ENCODE measurements at places on chromosomes 7 and 10.

DNA sequence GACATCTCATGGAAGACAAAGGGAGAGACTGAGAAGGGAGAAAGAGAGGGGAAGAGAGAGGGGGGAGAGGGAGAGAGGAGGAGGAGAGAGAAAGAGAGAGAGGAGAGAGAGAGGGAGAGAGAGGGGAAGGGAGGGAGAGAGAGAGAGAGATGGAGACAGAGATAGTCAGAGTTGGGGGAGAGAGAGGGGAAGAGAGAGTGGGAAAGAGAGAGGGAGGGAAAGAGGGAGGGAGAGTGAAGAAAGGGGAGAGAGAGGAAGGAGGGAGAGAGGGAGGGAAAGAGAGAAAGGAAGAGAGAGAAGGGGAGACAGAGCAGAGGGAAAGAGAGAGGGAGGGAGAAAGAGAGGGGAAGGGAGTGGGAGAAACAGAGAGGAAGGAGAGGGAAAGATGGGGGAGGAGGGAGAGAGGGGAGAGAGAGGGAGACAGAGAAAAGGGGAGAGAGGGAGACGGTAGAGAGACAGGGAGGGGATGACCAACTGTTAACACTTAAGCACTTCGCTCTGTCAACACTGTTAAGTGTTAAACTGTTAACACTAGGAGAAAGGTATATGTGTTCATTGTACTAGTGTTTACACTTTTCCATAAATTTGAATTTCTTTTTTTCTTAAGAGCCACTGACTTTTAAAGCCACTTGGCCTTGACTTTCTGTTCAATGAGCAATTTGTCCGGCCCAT is 21.8 kb upstream of the SDK1 start:
- no peak for DNase-seq

GRCh38 chr10:71531485-71532446 is 135.0 kb downstream of the CDH23 start:
- DNase-seq = no peak

GRCh38 chr7:41809529-41809939 is 106.6 kb upstream of the INHBA start:
- no peak for DNase-seq

DNA sequence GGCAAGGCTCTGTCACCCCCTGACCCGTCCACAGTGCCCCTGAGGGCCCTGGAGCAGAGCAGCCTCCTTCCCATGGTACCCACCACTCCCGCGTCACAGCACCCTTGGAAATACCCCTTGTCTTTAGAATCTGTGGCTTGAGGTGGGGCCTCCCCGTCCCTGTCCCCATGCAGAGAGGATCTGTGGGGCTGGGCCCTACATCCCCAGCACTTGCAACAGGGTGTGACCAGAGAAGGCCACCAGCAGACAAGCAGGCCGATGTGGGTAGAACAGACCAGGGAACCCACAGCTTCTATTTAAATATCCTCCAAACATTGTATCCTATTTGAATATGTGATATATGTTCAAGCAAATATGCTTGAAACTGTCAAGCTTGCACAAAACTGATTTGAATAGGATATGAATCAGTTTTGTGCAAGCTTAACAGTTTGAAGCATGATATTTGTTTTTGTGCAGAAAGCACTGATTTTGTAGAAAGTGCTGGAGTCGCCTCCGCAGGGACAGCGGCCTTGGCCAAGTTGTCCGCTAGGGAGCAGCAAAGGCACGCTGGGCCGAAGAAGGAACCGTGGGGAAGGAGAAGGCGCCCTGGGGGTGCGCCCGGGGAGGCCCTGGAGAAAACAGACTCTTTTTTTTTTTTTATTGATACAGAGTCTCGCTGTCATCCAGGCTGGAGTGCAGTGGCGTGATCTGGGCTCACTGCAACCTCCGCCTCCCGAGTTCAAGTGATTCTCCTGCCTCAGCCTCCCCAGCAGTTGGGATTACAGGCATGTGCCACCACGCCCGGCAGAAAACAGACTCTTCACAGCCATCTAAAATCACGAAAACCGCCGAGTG is 2.2 kb downstream of the CFAP46 start:
- no peak for DNase-seq

DNA sequence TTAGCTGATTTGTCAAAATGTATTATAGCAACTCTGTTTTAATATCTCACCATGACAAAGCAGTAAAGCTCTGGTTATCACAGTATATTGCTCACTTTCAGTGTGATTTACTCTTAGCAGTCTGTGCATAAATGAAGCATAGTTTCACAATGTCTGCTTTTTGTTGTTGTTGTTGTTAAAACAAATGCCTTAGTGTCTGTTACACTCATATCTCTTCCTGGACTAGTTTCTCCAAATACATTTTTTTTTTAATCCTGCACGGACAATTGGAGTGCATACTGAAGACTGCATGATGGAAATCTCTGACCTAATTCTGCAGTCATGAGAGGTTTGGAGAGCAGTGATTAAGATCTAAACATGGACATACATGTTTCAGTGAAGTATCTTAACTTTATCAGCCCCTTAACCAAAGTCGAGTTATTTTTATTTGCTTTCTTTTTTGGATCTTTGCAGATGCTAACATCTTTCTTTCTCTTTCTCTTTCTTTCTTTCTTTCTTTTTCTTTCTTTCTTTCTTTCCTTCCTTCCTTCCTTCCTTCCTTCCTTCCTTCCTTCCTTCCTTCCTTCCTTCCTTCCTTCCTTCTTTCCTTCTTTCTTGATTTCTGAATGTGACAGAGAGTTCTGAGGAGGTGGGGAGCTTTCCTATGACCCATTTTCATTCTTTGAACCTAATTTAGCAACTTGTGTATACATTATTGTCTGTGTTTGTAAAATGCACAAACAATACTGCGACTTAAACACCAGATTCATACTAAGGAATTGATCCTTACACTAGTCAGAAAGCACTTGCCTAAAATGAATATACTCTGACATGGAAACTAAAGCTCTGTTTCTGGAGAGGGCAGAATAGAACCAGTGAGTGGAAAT is 161.5 kb upstream of the AGR3 start:
- no peak for DNase-seq

DNA sequence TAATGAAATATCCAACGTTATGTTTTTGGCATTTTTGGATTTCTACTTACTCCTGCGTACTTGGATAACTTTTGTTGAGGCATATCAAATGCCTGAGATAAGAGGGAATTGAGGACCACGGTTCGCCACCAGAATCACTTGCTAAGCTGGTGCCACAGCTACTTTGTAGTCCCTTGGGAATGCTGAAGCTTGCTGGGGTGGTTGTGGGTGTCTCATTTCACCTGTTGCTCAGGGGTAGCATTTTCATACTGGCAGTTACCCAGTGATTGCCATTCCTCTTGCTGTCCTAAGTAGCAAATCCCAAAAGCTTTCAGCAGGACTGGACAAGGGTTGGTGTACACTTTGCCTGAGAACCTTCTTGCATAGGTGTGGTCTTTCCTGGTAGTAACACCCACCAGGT is 75.2 kb downstream of the CREB5 start:
- no peak for DNase-seq

DNA sequence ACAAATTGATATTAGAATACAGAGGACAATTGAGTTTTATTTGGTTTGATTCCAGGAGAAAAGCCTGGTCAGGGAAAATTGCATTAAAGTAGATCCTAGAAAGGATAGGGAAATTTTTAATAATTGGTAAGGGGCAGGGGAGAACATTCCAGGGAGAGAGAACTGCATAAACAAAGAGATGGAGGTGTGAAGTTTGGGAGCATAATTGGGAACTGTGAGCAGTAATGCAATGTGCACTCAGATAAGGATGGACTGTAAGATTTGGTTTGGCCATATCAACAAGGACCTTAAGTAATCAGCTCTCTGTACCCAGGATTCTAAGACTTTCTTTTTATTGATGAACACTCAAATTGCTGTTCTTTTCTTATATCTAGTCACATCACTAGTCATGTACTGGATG is 41.4 kb downstream of the ZMYND11 start:
- DNase-seq = no peak

DNA sequence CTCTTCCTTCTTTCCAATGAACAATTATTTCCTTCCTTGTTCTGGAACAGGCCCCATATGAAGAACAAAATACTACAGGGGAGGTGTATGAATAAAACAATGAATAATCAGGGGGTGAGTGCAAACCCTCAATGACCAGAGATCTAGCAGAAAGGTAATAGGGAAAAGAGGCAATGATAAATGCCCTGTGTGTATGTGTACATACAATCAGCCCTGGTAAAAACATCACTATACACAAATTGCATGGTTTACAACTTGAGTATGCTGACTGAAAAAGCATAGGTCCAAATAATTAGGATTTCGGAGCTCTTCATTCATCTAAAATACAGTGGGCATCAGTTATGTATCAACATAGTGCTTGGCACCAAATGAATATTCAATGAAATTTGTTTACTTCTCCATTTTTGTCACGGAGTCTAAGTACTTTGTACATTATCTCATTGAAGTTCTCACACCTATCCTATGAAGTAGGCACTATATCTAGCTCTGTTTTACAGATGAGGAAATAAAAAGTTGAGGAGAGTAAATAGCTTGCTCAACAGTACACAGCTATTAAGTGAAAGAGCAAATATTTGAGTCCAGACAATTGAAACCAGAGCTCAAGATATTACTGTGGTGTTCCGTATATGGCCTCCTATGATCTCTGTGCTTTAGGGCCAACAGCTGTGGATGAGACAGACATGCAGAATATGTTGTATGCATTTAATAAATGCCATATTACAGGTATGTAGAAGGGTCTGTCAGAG is 1065.4 kb downstream of the SORCS3 start:
- DNase-seq = no peak

Data from activated CD8-positive, alpha-beta memory T cell treated with anti-CD3 and anti-CD28 coated beads, Interleukin-2, amount 50 U/mL, for 4 hours (primary cell).